ENCODE measurements at places on chromosomes 7 and 10. TPM values are rescaled to one million over a fixed set of nuclear protein-coding genes. Genes with fewer than 3 reads are reported as not detected.

NODAL gene
- total RNA-seq, result not detected

RASSF4 gene
- 11.4 TPM for total RNA-seq

PRPS1L1 gene
- total RNA-seq, result not detected

CRHR2 gene
- total RNA-seq, result not detected

GRCh38 chr7:140674899-140675701, 2.4 kb downstream of the ADCK2 start:
- peak; percentile 41 for DNase-seq

DNA sequence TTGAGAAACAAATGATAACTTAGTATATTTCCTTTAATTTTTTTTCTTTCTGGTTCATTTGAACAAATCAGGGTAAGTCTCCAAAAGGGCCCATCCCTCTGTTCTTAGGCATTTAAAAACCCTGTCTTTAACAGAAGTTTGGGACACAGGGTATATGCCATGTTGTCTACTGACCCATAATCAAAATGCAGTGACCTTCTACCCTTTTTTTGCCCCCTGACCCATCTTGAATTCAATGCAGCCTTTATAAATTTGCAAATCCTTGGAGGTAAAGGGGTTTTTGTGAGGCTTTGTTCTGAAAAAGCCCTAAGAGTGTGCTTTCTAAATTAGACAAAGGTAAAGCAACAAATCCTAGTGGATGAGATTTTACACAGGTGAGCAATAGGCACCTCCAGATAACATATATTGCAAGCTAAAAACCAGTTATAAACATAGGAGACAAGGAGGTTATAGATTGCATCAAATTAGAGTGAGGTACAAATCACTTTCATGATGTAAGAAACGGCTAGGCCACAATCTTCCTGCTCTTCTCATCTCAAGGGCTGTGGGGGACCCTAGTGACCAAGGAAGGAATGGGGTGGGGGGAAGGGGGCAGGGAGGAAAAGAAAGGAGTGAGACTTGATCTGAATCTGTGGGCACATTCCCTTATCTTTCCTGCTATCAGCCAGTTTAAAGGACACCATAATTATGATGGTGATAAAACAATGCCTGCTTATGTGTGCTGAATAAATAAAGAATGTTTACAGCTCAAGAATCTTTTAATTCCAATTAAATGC, 2.7 kb downstream of the SKIDA1 start:
- DNase-seq, result no peak

- DNase-seq, result no peak
Observed at GRCh38 chr7:115758025-115758424, 272.5 kb downstream of the TFEC start.

DNA sequence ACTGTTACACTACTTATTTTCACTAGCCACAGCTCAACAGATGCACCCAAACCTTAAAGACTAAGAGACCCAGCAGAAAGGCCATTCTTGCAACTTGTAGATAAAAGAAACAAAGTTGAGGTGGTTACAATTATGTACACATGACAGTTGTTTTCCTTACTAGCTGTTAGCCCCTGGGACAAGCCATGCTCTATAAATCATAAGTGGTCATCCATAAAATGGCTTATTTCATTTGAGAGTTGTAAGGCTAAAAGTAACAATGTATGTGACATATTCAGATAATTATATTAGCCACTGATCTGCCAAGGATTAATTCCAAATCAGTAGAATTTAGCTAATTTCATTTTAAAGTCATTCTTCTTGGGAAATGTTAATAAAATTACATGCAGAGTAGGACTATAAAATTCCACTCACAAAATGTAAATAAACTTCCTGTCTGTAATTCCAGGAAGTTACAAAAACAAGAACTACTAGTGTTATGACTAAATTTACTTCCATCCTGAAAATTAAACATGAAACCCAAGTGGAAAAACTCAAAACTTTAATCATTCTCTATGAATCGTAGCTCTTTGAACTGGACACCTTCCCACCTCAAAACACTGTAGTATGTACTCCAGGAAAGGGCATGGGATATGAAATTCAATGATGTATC, 13.3 kb downstream of the SLC37A3 start:
- no peak for DNase-seq

DNA sequence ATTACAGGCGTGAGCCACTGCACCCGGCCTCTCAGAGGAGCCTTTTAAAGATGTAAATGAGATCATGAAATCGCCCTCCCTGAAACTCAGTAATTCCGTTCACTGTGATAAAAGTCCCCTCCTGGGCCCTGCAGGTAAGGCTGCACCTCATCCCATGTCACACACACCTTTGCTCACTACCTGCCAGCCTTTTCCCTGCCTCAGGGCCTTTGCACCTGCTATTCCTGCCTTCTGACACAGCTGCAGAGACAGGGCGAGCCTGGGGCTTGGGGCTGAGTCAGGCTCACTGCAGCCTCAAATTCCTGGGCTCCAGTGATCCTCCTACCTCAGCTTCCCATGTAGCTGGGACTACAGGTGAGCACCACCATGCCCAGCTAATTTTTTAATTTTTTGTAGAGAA, 118.8 kb downstream of the MYL10 start:
- DNase-seq, result no peak

- DNase-seq, result no peak
Observed at GRCh38 chr7:148344406-148344805, 246.2 kb upstream of the C7orf33 start.

DNA sequence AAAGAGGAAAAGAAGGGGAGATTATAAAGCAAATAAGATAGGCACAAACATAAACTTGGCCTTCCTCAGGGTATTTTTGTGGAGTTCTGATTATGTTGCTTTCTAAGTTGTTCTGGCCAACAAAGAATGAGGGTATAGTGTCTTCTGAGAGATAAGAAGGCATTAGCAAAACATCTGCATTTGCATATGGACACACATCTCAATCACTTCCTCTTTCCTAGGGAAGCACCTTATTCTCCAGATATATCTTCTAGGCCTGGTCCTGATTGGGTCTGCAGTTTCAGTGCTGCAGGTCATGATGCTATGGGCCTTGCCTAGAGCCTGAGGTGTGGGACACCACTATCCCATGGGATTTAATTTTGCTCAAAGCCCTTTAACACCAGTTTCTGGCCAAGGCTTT, 308.8 kb upstream of the PHYHIPL start:
- DNase-seq, result no peak

DNA sequence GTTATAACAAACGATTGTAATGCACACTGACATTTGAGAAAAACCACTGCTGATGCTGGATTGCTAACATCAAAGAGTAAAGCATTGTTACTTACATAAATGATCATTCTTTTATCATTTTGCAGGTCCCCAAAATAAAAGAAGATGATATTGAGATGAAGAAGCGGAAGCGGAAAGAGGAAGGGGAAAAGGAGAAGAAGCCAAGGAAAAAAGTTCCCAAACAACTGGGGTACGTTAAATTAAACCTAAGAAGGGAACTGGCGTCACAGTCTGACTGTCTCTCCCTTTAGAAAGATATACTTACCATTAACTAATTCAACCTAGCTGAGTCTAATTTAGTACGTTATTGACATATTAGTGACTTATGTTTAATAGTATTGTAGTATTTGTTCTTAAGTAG, 28.1 kb downstream of the UBN2 start:
- no peak for DNase-seq
